ENCODE measurements at places on chromosomes 2 and 18.
A peak's percentile ranks its signal among the peaks of the same experiment; 100 is the strongest.

GRCh38 chr2:216083464-216084281 is 2.0 kb downstream of the TMEM169 start:
- DNase-seq, result no peak

GRCh38 chr18:44691148-44691925 is 10.6 kb downstream of the SETBP1 start:
- DNase-seq, result no peak

- DNase-seq, result no peak
Observed at GRCh38 chr2:182436252-182436651, 9.4 kb upstream of the PDE1A start.

- no peak for DNase-seq
Observed at GRCh38 chr2:54801352-54801751, 77.9 kb downstream of the EML6 start.

DNA sequence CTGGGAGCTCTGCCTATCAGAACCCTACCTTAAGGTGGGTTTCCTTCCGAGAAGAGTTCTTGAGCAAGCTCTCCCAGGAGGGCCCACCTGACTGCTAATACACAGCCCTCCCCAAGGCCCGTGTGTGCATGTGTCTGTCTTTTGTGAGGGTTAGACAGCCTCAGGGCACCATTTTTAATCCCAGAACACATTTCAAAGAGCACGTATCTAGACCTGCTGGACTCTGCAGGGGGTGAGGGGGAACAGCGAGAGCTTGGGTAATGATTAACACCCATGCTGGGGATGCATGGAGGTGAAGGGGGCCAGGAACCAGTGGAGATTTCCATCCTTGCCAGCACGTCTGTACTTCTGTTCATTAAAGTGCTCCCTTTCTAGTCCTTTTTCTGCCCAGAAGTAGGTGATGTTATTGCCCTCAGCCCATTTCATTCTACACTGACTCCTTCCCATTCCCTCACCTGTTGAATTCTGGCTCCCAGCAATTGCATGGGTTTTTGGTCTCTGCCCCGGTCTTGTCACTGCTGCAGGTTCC is 6.5 kb downstream of the TMEM37 start:
- DNase-seq, result no peak

DNA sequence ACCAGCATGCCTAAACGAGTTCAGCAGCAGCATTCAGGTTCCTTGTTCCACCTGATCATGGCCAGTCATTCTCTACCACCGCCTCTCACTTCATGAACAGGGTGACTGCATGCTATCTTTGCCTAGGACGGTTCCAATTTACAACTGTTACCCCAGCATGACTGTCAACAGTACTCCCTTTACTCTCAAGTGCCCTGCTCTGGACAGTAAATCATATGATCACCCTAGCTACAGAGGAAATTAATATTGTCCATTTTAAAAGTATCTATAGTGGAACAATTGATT is 25.7 kb downstream of the MGAT4A start:
- no peak for DNase-seq

GRCh38 chr2:39948016-39948719 is 169.1 kb upstream of the THUMPD2 start:
- no peak for DNase-seq

- no peak for DNase-seq
Observed at GRCh38 chr18:56825878-56826277, 174.7 kb downstream of the WDR7 start.

DNA sequence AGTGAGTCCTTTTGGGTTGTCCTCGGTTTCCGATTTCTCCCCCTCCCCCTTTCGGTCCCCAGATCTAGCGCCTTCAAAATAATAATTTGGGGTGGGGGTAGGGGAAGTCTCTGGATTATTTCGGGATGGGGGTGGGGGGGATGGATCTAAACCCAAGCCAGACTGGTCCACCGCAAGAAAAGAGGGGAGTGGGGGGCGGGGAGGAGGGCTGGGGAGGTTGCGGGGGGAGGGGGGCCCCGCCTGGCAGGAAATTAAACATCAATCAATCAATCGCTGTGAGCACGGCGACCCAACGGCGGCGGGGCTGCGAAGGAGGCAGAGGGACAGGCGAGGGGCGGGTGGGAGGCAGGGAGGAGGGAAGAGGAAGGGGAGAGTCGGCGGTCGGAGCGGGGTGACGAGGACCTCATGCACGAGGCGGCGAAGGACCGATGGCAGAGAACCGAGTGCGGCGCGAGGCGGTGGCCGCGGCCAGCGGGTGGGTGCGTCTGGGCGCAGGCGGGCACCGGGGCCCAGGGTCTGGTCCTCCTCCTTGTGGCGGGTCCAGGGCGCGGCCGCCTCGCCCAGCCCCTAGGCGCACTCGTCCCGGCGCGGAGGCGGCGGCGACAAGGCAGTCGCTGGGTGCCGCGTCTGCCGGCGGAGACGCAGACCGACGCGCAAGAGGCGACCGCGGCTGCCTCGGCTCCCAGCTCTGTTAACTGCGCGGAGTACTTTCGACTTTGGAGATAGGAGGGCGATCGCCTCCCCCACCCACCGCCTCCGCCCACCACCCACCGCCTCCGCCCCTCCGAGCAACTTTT is 468 bp upstream of the SATB2 start:
- peak; percentile 16 for DNase-seq

DNA sequence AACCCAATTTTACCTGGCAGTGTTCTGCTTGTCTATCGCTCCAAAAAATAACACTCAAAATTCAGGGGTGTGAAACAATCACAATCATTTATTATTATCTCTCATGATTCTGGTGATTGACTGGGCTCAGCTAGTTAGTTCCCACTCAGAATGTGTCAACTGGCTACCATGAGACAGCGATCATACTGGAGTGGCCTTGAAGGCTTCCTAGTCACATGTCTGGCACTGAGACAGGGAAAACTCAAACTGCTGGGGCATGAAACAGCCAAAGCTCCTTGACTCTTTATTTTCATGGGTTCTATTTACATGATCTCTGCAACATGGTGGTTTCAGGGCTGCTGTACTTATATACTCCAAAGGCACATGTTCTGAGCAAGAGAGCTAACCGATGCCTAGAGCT is 6.2 kb upstream of the ANXA4 start:
- no peak for DNase-seq

DNA sequence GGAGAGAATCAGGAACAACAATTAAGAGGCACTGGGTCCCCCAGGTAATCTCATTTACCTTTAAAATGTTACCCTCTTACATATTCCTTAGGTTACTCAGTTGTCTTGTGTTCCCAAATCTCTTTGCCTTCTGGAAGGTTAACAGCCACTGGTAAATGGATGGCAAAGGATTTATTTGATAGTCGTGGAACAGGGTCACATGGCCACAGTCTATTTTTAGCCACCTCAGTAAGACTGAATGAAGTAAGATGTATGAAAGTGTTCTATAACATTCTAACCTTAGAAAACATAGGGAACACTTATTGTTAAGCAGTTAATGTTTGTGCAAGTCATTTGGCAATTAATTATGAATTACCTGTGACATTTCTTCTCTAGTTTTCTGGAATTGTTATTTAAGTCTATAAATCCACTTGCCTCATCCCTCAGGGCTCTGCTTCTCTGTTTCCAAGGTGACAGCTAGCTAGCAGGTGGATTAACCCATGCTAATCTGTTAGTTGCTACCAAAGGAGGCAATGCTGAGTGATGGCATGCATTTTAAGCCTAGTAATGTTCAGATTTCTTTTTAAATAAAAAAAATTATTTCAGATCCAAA is 211.0 kb downstream of the PIK3C3 start:
- DNase-seq, result no peak

- no peak for DNase-seq
Observed at GRCh38 chr2:47313728-47314127, 89.2 kb upstream of the MSH2 start.

- DNase-seq, result no peak
Observed at GRCh38 chr2:141517852-141518421, 612.9 kb downstream of the LRP1B start.

DNA sequence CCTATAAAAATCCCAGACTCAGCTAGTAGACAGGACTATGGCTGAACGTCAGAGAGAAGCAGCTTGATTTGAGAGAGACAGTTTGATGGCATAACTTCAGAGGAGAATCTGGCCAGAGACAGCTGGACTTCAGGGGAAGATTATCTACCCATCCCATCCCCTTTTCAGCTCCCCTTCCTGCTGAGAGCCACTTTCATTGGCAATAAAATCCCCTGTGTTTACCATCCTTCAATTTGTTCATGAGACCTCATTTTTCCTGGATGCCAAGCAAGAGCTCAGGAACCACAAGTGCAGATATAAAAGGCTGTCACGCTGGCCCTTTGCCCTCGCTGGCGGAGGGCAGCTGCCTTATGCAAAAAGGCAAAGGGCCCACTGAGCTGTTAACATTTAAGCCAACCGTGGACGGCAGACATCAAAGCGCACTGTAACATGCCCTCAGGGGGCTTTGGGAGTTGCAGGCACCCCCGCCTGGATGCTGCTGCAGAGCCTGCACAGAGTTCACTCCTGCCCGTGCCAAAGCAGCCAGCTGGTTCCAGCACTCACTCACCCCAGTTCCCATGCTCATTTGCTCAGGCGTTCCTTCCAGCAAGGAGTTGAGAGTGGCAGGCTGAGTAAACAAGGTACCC is 164.3 kb upstream of the PGAP1 start:
- peak; percentile 87 for DNase-seq

DNA sequence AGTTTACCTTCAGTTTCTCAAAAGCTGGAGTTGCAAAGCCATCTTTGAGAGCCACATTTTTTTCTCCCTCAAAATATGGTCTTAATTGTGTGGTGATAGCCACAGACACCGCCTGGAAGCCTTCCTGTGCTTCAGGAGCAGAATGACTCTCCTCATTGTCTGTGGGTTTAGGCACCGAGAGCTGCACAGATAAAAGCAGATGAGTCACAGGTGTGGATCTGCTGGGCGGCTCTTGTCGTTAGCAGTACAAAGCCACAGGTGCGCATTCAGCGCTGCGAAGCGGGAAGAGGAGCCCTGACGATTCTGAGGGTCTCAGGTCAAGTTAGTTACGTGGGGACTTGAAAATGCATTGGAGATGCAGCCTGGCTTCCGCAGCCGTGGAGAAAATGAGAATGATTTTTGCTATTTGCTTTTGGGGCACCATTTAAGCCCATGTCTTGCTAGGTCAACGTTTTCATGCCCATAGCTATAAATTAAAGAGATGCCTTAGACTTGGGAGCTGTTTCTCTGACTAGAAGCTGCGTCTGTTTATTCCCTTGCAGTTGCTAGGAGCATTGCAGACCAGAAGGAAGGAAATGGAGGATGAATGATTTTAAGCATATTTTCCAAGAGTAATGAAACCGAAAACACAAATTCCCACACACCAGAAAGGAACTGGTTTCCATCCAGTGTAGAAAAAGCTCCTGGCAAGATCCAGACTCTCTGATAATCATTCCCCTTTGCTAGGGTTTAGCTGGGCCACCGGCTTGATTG is 51.5 kb downstream of the KLHL29 start:
- DNase-seq, result no peak

GRCh38 chr18:55121397-55122170 is 162.3 kb upstream of the CCDC68 start:
- DNase-seq, result no peak

DNA sequence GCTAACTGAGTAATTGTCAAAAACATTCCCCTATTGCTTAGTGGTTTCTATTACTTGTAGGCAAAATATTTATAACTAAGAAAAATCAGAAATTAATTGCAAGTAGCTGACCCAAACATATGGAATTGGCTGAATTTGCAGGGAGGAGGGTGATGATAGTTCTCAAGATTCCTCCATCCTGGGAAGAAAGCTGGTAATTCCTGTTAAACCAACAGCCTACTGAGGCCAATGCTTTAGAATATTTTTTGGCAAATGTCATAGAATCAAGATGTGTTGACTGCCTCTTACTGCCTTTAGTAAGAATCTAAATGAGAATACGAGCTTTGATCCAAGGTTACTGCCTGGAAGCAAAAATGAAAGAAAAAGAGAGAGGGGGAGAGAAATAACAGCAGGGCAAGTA is 120.0 kb downstream of the COL6A3 start:
- DNase-seq, result peak; percentile 28

- no peak for DNase-seq
Observed at GRCh38 chr18:78448106-78448505, 531.5 kb upstream of the SALL3 start.

Measured in NCI-H446 treated with DMSO at 0.1 percent for 48 hours (cell line).